ENCODE measurements at places on chromosomes 5 and 9. TPM values are rescaled to one million over a fixed set of nuclear protein-coding genes. Genes with fewer than 3 reads are reported as not detected.

DNA sequence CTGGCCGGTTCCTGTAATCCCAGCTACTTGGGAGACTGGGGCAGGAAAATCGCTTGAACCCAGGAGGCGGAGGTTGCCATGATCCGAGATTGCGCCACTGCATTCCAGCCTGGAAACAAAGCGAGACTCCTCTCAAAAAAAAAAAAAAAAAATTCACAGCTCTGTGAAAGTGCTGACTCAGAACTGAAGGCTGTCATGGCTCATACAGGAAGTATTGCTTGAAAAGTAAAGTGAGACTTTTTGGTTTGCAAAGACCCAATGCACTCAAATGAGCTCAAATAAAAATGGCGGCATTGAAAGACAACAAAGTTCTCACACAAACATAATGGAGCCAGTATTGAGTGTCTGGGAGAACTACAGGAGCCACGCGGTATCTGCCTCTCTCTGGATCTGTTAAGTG is 202.1 kb downstream of the FBXL7 start:
- DNase-seq, result no peak

GRCh38 chr9:4970970-4971641 is 14.0 kb upstream of the JAK2 start:
- no peak for DNase-seq

DNA sequence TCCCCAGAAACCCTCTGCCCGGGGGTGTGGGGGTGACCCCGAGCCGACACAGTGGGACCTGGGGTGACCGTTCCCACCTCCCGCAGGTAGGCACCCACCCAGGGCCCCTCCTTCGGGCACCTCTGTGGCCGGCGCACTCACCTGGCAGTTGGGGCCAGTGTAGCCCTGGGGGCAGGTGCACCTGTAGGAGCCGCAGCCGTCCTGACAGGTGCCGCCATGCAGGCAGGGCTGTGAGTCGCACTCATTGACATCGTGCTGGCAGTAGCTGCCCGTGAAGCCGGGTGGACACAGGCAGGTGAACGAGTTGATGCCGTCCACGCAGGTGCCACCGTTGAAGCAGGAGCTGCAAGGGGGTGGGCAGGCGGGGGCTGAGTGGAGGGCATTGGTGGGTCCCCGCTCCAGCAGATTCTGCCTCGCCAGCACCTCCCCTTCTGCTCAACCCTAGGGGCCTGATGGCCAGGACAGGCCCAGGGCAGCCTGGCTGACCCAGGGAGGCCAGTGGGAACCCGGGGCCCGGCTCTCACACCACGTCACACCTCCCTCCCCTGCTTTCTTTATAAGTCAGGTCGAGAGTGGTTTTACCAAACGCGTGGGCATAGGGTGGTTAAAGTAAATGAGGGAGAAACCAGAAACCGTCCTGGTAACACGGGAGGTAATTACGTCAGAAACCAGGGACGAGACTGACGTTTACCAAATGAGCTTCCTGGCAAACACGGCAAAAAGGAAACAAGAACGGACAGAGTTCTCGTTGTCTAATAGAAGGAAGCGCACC is 26.1 kb upstream of the SEC16A start:
- DNase-seq, result no peak

DNA sequence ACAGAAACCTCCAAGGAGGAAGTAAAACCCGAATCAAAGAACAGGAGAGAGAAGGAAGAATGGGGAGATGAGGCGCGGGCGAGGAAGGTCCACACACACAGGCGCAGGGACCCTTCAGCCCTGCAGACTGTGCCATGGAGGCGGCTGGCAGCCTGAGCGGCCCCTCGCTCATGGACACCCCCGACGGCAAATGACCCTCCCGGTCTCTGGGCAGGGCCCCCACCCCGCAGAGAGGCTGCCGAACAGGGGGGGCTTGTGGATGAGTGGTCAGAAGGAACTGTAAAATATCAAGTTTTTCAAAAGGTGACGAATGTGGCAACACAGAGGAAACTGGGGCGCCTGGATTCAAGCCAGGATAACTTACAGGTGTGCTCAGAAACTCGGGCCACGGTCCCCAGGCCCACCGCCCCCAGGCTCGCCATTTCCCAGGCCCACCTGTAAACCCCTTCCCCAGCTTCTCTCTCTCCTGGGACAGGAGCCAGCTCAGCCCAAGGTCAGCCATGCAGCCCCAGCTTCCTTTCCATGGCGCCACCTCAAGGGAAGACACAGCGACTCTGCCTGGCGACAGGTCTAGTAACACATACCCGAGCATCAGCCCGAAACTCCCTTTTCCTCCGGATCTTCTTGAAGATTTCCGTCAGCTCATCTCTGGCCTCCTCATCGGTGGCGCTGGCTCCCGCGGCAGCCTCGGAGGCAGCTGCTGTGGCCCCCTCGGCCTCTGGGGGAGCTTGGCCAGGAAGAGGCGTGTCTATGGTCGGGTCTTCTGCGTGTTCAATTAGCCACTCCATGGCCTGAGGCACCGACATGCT is 16.5 kb downstream of the UBAC1 start:
- no peak for DNase-seq

GRCh38 chr9:64066736-64067368 is 1218.2 kb downstream of the FOXD4L5 start:
- no peak for DNase-seq

DNA sequence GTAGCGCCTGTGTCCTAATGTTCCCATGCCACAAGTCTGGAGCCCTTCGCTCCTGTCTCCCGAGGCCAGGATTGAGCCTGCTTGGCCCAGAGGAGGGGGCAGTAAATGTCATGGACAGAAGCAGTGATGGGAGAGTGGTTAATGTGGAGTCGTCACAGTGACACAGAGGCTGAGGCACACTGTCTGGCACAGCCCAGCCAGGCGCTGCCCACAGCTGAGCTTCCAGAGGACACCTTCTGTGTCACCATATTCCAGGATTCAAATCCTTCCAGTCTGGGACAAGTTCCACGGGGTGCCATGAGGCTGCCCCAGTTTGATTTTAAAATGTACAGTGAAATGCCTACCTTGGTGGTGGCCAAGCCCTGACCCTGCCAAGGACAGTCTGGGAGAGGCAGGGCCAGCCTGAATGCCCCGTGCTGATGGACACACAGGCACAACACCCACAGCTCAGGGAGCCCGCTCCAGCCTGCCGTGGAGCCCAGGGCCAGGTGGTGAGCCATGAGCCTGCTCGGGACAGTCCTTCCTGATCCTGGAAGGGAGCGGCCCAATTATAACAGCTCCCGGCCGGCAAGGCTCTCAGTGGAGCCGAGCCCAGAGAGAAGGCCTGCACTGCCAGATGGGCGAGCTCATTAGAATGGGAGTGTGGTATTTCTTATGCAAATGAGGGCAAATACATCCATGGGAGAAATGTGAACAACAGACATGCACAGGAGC is 99.1 kb upstream of the RUFY1 start:
- no peak for DNase-seq

DNA sequence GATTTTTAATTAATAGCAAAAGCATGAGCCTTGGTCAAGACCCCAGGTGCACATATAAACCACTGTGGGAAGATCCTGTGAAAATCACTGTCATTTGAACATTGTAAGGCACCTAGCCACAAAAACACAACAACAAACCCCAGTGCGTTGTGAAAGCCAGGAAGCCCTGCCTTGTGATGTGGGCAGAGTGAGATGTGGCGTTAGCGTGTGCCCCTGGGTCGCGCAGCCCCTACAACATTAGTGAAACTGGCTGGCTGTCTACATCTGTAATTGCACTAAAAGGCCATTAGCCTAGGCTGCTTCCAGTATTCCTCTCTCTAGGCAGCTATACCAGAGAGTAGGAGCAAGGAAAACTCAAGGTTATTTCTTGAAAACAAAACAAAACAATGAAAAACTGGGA is 21.1 kb upstream of the PDZD2 start:
- DNase-seq, result no peak

DNA sequence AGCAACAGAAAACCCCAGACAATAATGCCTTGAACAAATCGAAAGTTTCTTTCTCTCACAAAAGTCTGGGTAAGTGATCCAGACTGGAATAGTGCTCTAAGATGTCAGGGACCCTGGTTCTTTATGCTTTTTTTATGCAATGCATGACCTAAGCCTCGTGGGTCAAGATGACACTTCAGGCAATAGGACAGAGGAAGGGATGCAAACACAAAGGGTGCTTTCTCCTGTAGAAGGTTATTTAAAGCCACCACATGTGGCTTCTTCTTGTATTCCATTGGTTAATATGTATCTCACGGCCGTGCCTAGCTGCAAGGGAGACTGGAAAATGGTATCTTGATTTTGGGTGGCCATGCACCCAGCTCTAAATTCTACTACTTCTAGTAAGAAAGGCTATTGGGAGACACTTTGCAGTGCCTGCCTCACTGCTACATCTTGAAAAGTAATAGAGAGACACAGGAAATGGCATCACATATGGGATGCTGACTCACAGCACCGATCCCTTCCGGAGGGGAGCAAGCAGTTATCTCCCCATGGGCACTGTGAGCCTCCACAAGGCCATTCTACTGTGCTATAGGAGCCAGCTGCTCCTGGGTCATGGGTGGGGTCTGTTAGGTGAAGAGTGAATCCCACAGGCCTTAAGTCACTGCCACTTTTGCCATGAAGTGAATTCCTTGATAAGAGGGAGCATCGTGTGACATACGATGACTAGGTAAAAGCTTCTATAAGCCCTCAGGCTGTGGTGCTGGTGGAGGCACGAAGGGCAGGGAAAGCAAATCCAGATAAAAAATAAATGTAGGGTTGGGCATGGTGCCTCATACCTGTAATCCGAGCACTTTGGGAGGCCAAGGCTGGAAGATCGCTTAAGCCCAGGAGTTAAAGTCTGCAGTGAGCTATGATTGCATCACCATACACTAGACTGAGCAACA is 32.5 kb upstream of the RAB14 start:
- no peak for DNase-seq

GRCh38 chr5:26232706-26233105 is 805.7 kb downstream of the CDH9 start:
- no peak for DNase-seq

- no peak for DNase-seq
Observed at GRCh38 chr5:59037941-59038797, 455.3 kb downstream of the RAB3C start.

TNFSF8 gene
- not detected for polyA plus RNA-seq

DMRTA1 gene
- not detected for polyA plus RNA-seq

MYOZ3 gene
- 0.04 TPM for polyA plus RNA-seq

VCAN gene
- polyA plus RNA-seq, result 38.0 TPM

All from BJ (cell line).